Stimulated activated CD8-positive, alpha-beta memory T cell treated with anti-CD3 and anti-CD28 coated beads, Interleukin-7, amount 100 ng/mL, for 48 hours (primary cell): ENCODE measurements at places on chromosomes 11 and 22.

DNA sequence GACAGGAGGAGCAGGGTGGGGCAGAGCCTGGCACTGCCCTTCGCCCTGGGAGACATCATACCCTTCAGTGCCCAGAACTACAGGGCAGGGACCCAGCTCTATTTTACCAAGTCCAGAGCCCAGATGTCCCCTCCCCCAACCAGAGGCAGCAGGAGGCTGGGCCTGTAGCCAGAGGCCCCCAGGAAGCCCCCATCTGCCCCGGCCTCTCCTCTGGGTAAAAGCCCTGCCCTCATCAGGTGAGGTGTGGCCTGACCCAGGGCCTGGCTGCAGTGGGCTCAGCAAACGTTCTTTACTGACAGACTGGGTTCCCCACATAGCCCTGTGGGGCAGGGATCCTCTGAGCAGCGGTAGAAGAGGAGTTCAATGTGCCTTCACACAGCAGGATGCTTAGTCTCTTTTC is 51.8 kb upstream of the SLC22A12 start:
- DNase-seq = no peak

DNA sequence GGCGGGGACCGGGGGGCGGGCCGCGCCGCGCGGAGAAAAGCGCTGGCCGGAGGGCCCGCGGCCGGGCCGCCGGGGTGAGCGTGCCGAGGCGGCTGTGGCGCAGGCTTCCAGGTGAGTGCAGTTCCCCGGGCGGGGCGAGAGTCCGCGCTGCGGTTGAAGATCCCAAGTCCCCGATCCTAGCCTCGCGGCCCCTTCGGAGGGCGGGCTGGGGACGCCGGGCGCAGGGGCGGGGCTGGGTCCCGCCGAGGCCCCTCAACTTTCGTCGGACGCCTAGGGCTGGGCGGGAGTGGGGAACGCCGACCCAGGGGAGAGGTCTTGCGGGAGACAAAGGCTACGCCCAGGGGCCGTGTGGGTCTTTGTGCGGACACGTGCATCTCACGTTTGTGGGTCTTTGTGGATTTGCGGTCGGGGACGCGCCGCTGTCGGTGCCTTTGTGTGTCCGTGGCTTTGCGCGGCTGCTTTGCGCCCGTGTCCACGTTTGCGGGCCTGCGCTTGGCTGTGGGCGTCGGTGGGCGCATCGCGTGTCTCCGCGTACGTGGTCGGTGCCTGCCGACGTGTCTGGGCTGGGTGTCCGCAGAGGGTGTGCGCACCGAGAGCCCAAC is at the start of gene TSKU:
Gene TSKU (plus strand): TSS at position 63 of the 602 bp plus-strand sequence. CDS start 12,261 bp downstream, outside the sequence.
- DNase-seq = no peak

GRCh38 chr11:19283991-19284390 is 43.2 kb upstream of the E2F8 start:
- DNase-seq = no peak

- no peak for DNase-seq
These were observed 979.7 kb upstream of the FAT3 start for GRCh38 chr11:91244912-91245311.

- DNase-seq = peak; percentile 8
These were observed 28.9 kb downstream of the SLC22A12 start for GRCh38 chr11:64619811-64620380.

GRCh38 chr11:72229336-72229924 is 4.9 kb downstream of the INPPL1 start:
- no peak for DNase-seq

GRCh38 chr11:1565173-1565903 is 6.7 kb downstream of the DUSP8 start:
- no peak for DNase-seq

- DNase-seq = no peak
These were observed 37.4 kb upstream of the KCNQ1OT1 start for GRCh38 chr11:2737226-2737590.

DNA sequence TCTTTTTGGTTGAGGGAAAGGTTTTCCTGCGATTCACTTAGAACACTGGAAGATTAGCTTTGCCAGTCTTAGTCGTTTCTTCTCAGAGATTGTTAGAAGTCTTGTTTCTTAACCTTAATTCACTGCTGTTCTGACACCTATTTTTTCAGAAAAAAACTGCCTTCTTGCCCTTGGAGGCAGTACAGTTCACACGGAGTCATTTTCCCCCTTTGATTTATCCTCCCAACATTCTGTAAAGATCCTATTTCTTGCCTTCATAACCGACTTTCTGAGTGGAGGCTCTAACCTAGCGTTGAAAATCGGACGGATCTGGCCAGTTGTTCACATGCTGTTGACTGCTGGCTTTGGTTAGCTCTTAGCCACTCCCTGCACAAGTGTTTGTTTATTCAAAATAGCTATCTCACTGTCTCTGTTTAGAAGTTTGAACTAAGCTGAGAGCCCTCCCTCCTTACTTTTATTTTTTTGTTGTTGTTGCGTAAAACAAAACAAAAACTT is 737 bp downstream of the BCL2L13 start:
- DNase-seq = no peak
